Astrocyte (in vitro differentiated cells and primary cell): ENCODE measurements at places on chromosomes 5 and 9.

- DNase-seq: peak; percentile 55
These were observed 267.5 kb downstream of the NR3C1 start for GRCh38 chr5:143135832-143136551.

- no peak for DNase-seq
These were observed 89.8 kb downstream of the ANKRD55 start for GRCh38 chr5:56143373-56143714.

DNA sequence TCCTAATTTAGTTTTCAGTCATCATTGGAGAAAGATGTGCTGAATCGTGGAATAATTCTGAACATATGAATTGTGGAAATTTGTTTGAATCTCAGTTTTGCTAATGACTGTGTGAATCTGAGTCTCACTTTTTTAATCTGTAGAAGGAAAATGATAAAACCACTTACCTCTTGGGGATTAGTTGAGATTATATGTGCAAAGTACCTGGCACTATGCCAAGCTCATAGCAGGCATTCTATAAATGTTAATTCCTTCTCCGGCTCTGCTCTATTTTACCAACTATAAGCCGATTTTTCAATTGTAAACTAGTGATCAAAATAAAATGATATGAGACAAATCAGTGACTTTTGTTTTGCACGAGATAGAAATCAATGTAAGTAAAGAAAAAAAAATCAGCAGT lies 290.8 kb downstream of the TRPM3 start:
- no peak for DNase-seq

DNA sequence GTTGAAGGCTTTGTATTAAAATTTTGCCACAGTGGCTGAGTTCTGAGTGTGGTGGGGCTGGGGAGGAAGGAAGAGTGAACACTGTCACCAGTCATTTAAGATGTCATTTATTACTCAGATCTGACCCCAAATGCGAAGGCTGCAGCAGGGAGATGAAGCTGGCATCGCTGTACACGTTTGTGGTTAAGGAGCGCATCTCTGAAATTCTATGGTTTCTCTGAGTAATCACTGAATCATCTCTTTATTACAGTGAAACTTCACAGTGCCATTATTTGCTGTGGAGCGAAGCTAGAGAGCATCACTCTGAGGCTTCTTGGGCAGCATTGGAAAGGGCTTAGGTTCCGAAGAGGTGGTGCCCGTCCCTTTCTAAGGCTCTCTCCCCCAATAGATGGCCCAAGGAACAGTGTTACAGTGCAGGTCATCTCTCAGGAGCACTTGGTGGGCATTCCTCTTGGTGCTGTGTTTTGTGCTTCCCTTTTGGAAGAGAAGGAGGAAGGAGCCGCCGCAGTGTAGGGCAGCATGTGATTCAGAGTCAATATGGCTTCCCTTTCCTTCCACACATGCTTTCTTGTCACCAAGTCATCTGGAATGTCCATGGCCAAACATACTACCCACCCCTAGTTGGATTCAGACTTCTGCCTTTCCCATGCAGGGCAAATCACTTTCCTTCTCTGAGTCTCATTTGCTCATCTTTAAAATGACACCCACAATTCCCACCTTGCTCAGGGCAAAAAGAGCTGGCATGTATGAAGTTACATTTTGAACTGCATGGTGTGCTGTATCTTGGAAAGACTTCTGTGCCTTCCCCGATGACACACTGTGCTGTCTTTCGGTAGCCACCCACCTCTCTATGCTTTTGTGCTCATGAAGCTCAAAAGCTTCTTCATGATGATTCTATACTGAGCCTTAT lies 9.3 kb upstream of the TEX48 start:
- peak; percentile 93 for DNase-seq

- peak; percentile 72 for DNase-seq
These were observed 462.7 kb upstream of the CD180 start for GRCh38 chr5:67659288-67659687.

- DNase-seq: no peak
These were observed 62.4 kb upstream of the GLIS3 start for GRCh38 chr9:4362281-4362680.

GRCh38 chr5:81552852-81553566 lies 159.1 kb upstream of the ACOT12 start:
- peak; percentile 8 for DNase-seq

DNA sequence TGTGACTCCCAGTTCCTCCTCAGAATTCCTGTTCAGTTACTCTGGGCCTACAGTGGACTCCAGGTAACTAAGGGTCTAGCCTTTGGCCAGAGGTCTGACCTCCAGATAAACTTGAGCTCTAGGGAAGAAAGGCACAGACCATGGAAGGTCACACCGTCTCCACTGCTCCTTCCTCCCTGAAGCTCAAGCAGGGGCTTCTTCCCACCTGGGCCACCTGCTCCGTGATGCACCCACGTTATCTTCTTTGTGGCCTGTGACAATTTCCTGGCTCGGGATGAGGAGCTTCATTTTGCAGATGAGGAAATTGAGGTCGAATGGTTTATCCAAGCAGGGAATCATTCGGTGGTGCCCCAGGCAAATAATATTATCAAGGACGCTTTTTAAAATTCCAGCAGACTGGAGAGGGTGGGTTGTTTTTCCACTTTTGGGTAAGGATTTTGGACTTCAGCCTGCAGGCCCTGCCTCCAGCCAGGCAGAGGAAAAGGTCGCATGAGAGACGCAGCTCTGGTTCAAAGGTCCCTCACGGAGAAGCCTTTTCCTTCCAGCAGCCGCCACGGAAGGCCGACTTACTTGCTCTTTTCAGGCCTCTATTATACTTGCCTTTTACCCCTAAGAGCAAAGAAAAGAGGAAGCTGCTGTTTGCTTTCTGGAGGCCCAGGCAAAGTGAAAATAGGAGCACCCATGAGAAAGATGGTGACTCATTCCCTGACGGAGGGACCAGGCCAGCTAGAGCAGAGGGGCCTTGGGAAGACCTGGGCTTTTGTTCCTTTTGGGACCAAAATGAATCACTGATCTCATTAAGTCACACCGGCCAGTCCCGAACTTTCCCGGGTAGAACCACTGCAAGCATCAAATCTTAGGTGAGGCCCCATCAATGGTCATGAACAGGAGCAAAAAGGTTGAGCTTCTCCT lies 22.8 kb upstream of the DUSP1 start:
- DNase-seq: peak; percentile 52

GRCh38 chr9:114718801-114719221 lies 36.8 kb upstream of the TEX48 start:
- peak; percentile 45 for DNase-seq
